Hematopoietic multipotent progenitor cell treated with erythropoietin and hydrocortisone succinate and interleukin-3 and kit ligand, for 15 days (in vitro differentiated cells): ENCODE measurements at places on chromosomes 4 and X.

DNA sequence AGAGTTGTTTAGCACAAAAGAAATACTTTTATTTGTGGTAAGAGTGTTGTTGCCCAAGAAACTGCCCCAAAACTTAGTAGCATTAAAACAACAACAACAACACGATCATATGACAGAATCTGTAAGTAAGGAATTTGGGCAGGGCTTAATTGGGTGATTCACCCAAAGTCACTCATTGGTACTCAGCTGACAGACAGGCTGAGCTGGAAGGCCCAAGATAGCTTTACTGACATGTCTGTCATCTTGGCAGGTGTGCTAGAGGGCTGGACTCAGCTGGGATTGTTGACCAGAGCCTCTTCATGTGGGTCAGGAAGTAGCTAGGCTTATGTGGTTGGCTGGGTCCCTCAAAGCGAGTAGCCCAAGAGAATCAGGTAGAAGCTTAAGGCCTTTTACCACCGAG is 52.3 kb downstream of the KIAA0232 start:
- peak; percentile 60 for DNase-seq

DNA sequence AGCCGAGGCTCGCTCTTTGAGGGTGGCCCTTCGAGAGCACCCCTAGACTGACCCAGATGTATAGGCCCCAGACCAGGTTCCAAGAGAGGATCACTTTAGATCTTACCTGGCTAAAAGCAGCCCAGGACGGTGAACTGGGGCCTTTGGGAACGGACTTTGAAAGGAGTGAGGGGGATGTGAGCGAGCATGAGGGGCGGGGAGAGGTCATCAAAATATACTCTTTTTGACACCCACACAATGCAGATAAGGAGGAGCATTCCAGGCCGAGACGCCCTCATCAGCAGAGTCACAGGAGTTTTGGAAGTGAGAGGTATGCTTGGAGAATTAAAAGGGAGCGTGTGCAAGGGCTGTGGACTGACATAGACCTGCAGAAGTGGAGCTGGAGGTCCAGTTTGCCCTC is 528 bp downstream of the NSDHL start:
- DNase-seq: no peak

GRCh38 chr4:78971326-78971725 is 32.1 kb upstream of the PAQR3 start:
- no peak for DNase-seq

GRCh38 chrX:3443184-3443583 is 96.7 kb upstream of the MXRA5 start:
- no peak for DNase-seq

GRCh38 chr4:142369141-142369540 is 477.0 kb downstream of the INPP4B start:
- no peak for DNase-seq

- DNase-seq: no peak
Measured at GRCh38 chr4:185212581-185212980, 3.2 kb downstream of the SNX25 start.

GRCh38 chr4:86855572-86855971 is 6.4 kb upstream of the SLC10A6 start:
- no peak for DNase-seq

DNA sequence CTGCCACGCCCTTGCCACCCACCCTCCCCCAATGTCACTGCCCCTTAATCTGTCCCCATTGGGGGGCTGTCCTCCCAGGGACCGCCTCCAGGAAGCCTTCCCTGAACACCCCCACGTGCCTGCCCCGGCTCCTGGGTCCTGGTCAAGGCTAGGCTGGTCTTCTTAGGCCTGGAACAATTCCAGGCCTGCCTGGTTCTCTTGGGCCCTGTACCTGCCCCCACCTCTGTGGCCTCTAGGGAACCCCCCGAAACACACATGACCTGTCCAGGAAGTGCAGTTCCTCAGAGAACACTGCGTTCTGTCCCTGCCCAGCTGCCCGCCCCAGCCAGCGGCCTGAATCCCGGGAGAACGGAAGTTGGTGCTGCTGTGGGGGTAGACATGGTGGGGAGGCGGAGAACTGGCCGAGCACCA is 5.1 kb downstream of the MXD4 start:
- no peak for DNase-seq

DNA sequence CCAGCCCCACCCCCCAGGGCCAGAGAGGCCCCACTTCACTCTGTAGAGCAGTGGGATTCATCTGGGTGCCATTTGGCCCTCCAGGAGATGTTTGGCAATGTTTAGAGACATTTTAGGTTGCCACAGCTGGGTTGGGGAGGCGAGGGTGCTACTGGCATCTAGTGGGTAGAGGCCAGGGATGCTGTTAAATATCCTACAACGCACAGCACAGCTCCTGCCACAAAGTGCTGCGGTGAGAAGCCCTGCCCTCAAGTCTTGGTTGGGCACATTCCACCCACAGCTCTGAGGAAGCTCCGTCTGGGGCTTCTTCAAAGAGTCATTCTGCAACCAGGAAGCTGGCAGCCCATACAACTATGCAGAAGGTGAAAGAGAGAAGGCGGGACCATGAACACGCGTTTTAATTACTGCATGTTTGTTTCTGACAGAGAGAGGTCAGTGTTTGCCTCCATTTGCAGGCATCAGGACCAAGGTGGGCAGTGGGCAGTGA is 48.1 kb upstream of the FAM9C start:
- no peak for DNase-seq

DNA sequence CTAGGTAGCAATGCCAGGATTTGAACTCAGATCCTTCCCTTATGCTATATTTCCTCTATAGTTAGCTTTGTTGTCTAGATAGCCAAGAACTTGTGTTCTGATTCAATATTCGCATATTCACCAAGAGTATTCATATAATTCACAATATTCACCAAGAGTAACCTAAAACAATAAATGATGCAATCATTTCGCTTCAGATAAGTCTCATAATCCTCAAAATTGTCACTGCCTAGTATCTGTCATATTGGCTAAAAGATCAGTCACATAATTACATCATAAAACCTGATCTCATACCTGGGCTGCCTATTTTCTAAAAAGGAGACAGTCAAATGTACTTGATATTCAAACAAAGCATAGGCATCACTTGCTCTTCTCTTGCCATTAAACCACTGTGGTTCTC is 199.7 kb upstream of the CPEB2 start:
- no peak for DNase-seq

DNA sequence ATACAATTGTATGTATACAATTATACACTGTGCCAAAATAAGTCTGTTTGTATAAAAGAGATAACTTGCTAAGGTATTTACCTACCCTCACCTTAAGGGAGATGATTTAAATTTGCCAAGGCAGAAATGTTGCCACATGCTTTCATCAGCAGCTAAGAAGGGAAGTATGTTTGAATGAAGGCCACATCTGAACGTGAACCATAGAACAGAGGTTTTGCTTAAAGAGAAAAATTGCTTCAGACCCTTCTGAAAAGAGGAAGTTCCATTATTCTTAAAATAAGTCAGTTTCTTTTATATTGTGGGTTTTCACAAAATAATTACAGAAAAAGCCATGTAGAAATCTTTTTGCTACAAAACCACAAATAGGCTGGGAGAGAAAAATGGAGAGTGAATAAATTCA is 621.5 kb upstream of the HTR2C start:
- DNase-seq: no peak

- no peak for DNase-seq
Measured at GRCh38 chrX:131816551-131817136, 206.5 kb upstream of the STK26 start.

DNA sequence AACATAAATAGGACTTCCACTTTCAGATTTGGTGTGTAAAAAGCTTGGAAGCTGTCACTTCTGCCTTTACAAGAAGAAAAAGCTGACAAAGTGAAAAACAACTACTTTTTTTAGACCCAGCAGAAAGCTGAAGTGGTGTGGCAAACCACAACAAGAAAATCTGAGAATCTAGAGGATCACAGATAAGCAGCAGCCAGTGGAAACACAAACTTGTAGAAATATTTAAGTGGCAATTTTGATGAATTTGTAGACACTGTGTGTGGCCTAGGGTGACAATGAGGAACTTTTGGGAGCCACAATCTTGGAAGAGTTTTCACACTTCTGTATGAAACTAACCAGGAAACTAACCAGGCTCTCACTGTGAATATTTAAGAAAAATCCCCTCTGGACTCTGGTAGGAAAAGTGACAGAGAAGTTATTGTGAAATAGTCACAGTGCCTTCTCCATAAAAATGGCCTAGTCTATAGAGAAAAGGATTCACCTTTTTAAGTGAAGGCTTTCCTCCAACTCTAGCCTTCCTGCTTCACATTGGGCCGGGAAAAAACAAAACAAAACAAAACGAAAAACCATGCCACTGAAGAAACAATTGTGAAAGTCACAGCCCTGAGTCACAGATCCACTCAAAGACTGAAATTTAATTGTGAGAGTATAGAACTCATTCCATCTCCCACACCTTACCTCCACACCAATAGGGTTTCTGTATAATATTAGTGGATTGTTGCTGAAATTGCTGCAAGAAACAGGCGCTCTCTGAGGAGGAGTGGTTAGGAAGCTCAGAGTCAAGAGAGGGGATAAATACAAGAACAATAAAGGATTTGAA is 26.7 kb upstream of the GUCY1A1 start:
- no peak for DNase-seq

GRCh38 chrX:8346060-8346459 is 118.6 kb upstream of the VCX3B start:
- no peak for DNase-seq

GRCh38 chrX:44908827-44909226 is 35.8 kb downstream of the KDM6A start:
- DNase-seq: no peak

DNA sequence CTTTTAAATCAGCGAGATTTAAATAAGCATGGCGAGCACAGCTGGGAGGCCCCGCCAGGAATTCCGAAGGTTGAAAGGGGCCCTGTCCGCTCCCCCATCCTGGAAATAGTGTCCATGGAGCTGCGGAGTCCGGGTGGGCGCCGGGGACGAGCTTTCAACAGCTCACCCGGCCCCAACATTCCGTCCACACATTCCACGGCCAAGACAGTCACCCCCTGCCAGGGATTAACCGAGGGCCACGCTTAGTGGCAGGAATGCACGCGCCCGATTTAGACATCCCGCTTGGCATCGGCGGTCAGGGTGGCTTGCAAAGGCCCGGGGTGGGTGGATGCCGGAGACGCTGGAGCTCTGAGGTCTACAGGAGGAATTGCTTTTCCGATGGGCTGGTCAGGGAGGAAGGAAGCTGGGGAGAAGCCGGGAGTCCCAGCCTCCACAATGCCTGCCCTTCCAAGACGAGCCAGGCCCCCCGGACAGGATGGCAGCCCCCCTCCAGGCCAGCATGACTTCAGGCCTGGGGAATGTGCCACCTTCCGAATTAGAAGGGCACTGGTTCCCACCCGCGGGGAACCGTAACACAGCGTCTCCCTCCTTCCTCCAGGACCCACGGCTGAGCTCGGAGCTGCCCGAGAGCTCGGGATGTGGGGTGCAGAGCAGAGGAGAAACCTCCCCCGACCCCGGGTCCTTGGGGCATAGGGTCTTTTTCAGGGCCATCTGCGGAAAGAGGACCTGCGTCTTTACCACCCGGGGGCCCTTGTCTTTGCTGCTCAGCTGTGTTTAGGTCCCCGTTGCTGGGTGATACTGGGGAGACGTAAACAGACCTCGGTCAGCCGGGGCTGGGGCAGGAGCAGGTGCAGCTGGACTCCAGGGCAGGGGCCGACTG is 26.9 kb upstream of the PPP2R3B start:
- DNase-seq: no peak

GRCh38 chr4:186304216-186304615 is 38.2 kb downstream of the F11 start:
- DNase-seq: no peak

GRCh38 chr4:169079942-169080827 is 70.1 kb upstream of the CBR4 start:
- no peak for DNase-seq

- no peak for DNase-seq
Measured at GRCh38 chr4:175386776-175387507, 425.1 kb downstream of the GPM6A start.

DNA sequence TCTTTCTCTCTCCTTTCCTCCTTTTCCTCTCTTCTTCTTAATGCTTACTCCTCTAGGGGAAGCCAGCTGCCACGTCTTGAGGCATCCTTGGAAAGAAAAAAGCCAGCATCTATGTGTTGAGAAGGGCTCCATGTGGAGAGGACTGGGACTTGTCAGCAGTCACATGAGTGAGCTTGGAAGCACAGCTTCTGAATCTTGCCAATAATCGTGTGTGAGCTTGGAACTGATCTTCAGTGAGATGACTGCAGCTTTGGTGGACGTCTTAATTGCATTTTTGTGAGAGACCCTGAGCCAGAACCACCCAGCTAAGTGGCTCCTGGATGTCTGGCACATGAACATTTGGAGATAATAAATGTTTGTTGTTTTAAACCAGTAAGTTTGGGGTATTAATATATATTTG is 371.7 kb downstream of the SLITRK2 start:
- DNase-seq: no peak

DNA sequence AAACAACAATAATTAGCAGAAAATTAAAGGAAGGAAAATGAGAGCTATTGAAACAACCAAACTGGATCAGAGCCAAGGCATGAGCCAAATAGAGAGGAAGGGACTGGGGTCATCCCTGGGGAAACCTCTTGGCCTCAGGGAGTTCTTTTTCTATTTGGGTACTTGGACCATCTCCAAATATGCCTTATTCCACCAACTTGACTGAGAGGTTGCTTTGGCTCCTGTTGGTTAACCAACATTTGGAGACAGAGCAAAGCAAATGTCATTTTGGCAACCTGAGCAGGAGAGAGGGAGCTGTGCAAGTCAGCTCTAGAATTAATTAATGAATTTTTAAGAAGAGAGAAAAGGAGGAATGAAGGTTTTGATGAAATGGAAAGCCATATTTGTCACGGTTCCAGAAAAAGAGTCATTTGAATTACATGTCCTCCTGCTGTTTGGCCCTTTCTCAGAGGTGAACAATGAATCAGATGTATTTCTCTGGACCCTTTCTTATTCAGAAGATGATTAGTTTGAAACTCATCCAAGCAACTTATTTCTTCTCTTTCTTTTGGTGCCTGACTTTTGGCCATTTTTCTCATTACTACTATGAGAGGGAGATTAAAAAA is 119.1 kb downstream of the CNKSR2 start:
- DNase-seq: no peak

GRCh38 chrX:110046001-110046400 is 43.1 kb downstream of the TMEM164 start:
- DNase-seq: no peak

DNA sequence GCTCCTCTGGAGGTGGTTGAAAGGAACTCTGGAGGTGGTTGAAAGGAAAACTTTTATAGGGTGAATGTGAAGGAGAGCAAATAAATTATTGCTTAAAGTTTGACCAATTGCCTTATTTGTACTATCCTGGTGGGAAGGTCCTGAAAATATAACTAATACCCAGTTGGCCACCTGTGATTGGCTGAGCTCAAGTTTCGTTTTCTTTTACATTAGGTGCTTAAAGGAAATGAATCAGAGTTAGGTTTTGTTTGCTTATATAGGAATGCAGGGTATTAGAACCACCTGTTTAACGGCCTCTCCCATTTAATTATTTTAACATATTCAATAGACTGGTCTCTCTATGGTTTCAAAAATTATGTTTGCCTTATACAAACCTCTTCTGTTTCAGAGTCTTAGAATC is 497.6 kb downstream of the PRR32 start:
- DNase-seq: no peak

DNA sequence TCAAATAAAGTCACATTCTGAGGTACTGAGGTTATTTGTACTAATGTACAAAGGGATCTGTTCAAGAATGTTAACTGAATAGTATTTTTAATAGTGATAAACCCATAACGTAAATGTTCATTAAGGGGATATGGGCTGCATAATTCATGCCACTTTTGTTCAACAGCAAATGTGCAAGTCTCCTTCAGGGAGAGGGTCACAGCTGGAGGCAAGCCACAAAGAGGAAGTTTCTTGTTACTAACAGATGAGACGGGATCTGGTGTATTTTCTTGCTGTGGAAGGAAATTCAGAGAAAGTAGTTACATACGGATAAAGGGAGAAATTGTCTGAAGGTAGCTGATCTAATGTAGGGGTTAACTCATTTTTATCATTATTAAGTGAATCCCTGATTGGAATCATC is 10.0 kb downstream of the ZFP42 start:
- no peak for DNase-seq
